ENCODE measurements at places on chromosomes 12 and 14.

- DNase-seq, result no peak
Observed at GRCh38 chr14:33859306-33859705, 91.6 kb downstream of the EGLN3 start.

- peak; percentile 75 for DNase-seq
Observed at GRCh38 chr14:91229743-91230200, 14.7 kb downstream of the GPR68 start.

GRCh38 chr14:77302926-77303325, 17.8 kb downstream of the POMT2 start:
- DNase-seq, result peak; percentile 42

- DNase-seq, result no peak
Observed at GRCh38 chr14:97077687-97078086, 280.5 kb downstream of the VRK1 start.

DNA sequence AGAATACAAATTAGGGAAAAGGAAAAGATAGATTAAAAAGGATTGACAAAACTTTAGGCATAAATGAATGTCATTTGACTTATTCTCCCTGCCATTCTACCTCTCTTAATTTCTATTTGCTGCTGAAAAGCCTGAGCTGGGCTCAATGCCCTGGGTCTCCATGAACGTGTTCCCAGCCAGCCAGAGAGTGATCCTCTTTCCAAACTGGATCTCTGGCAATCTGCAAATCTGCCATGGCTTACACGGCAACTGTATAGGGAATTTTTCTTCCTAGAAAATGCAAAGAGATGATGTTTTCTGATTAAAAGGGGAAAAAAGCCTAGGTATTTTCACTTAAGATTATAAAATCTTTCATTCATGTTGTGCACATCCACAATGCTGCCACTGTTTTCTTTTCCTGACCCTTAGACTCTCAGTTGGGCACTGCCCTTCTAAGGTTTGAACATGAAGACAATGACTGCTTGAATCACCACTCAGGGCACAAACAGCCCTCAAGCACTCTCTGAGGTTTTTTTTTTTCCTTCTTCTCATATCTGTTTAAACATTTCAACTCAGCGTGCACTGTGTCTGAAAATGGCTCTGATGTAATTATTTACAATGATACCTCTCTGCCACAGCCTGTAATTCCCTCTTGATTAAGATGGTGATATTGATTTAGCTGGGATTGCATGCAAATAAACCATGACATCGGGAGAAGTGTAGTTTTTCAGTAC, 60.3 kb downstream of the DACT1 start:
- no peak for DNase-seq

- DNase-seq, result no peak
Observed at GRCh38 chr14:34620839-34621238, 9.1 kb downstream of the SNX6 start.

DNA sequence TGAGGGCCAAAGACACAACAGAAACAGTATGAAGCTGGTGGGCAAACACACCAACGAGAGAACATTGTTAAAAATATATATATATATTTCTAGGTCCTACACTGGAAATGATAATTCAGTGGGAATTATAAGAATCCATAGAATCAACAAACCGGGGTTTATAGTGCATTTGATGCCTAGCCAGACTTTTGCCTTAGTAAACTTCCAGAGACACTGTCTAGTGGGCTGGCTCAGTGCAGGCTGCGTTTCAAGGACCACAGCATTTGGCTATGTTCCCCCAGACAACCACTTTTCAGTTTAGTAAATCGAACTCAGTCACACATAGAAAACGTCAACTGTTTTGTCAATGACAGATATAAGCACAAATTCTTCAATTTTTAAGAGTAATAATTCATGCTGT, 41.9 kb downstream of the SLC38A4 start:
- no peak for DNase-seq

DNA sequence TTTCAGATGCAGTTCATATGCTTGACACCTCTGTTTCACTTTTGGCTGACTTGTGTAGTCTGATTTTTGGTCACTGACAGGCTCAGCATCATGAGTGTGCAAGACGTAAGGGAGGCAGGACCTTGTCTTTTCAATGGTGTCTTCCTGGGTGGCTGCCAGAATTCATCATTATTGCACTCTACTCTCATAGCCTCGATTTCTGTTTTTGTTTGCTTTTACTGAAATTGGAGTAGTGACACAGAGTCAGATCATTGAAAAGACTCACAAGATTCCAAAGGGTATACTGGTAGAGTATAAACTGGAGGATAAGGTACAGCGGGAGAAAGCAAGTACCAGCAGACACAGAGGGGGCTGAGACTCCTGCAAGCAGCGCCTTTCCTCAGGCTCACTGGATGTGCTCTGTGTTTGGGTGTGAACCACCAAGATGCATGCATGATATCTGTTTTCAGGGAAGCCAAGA, 126.3 kb upstream of the FGD4 start:
- no peak for DNase-seq

DNA sequence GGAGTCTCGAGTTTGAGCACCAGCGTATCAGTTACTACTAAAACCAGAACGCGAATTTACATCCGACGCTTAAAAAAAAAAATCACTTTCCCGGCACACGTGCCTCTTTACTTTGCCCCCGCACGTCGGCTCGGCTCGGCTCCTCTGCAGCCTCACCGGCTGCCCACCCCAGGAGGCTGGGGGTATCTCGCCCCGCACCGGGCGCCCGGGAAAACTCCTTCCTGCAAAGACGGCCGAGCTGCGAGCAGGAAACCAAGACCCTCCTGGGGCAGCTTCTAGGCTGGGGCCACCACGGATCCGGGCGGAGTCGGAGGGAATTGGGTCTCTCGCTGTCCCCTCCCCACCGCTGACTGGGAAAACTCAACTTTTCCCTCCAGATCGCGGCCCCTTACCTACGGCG, 610 bp downstream of the VSIG10 start:
- DNase-seq, result no peak

DNA sequence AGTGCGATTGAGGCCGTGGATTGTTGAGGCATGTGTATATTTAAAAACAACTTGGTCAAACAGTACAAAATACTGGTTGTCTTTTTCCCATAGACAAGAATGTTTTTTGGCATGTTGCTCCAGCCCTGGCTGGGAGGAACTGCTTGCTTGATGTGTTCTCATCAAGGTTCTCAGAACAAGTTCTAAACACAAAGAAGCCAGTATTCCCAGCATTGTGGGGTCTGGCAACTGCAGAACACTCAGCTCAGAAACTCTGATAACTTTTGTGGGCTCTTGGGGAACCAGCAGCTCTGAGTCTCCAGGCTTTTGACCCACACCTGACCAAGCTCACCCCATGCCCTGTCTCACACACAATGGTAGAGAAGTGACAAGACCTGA, 27.1 kb upstream of the DICER1 start:
- no peak for DNase-seq

GRCh38 chr12:107818984-107819383, 44.5 kb downstream of the ASCL4 start:
- no peak for DNase-seq

- no peak for DNase-seq
Observed at GRCh38 chr12:58889557-58889956, 30.7 kb downstream of the LRIG3 start.

DNA sequence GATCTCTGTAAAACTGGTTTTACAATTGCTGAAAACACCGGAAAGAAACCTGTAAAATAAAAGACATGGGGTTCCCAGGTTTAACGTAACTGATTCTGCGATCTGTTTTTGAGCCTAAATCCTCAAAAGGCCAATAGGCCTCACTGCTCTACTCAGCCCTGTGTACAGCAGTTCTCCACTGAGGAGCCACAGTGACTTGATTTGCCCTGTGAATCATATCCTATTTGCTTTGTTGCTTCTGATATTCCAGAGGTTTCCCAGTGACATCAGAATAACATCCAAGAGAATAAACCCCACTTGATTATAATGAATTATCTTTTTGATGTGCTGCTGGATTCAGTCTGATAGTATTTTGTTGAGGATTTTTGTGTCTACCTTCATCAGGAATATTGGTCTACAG, 27.5 kb downstream of the MDM1 start:
- DNase-seq, result no peak

DNA sequence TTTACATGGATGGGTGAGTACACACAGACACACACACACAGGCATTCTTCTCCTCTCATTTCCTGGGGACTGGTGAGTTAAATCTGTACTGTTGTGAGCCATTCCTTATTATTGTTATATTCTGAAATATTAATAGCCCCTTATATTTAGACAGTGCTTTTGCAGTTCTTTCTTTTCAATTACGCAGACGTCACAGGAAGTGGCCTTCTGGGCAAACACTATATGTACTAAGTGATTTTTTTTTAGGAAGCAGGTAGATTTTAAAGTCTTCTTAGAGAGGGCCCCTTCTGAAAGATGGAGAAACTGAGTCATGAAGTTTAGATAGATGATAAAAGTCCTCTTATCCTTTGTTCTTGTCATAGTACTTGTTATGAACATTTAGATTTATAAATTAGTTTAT, 1213.6 kb downstream of the VRK1 start:
- DNase-seq, result no peak

DNA sequence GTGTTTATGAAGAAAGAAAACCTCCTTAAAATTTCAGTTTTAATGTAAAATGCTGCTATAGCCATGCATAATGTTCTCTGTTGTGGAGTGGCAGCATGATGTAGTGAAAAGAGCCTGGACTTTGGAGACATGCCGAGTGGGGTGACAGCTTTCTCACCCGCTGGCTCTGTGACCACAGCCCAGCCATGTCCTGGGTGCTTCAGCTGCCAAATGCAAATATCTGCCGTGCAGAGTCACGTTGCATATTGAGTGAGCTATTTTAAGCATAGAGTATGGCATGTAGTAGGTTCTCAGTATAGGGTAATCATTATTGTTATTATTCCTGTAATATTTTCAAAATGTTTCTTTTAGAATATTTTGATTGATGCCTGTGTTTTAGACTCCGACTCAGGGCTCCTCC, 15.5 kb upstream of the TCTN2 start:
- no peak for DNase-seq

- no peak for DNase-seq
Observed at GRCh38 chr14:68359837-68360552, 432.9 kb downstream of the ZFP36L1 start.

DNA sequence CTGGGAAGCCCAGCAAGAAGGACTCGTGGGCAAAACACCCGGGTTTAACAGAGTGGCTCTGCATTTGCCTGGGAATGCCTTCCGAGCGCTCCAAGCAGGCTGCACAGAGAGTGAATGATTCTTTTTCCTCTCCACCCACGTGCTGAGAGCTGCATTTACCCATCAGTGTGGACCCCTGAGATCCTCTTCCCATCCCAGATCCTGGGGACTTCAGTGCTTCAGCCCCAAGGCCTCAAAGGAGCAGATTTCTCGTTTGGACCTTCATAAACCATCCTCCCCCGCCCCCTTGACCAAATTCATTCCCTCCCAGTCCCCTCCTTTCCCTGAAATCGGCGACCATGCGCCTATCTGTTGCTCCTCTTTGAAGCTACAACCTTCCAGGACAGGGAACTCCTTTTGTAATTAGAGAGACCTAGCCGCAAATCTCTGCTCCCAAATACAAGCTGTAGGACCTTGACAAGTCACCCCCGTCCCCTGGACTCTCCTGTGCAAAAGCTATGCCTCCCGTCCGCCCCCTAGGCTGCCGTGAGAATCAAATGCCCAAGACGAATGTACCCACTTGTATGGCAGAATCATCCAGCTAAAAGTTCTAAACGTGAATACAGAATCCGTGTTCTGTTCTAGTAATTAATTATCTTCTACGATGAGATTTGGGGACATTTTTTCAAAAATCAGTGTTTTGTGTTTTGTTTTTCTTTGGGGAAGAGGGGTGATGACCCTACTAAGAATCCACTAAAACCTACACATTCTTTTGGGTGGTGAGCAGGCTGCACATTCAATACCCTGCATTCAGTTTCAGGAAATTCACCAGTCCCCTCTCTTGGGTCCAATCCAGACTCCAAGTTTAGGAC, 8.8 kb downstream of the TBX5 start:
- no peak for DNase-seq

- DNase-seq, result no peak
Observed at GRCh38 chr14:74613211-74613914, 1.3 kb upstream of the LTBP2 start.

GRCh38 chr12:48512855-48513254, 12.6 kb upstream of the OR8S1 start:
- DNase-seq, result no peak

- DNase-seq, result no peak
Observed at GRCh38 chr14:79351011-79351410, 860.3 kb downstream of the DIO2 start.

GRCh38 chr12:110790301-110790700, 47.6 kb upstream of the PPP1CC start:
- no peak for DNase-seq

GRCh38 chr14:104406831-104407230, 172.7 kb upstream of the C14orf180 start:
- no peak for DNase-seq

Data from stimulated activated naive CD8-positive, alpha-beta T cell treated with anti-CD3 and anti-CD28 coated beads, Interleukin-15, Interleukin-2, amounts not matched to agents 100 U/mL and 50 U/mL, for 24 hours (primary cell).